A673 (cell line): ENCODE measurements at places on chromosomes 11 and 22. TPM values are rescaled to one million over a fixed set of nuclear protein-coding genes. Genes with fewer than 3 reads are reported as not detected.

DNA sequence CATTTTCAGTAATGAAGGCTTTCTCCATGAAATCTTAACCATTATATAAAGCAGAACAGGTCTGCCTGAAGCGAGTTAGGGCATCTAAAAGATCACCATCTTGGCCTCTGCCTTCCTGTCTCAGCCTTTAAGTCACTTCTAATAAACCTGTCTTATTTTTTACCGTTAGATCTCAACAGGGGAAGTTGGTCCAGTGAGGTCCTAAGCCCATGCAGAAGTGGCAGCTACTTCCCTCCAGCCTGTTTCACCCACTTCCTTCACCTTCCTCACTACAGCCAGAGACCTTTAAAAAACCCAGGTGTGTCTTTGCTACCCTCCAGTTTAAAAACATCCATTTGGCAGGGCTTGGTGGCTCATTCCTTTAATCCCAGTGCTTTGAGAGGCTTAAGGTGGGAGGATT is 14.1 kb upstream of the LIPT2 start:
- DNase-seq = no peak
- no peak overlapping the region for H3K27ac ChIP-seq
- H3K4me1 ChIP-seq = no peaks in the 10 kb centered on the region
- no peak overlapping the region for H3K4me3 ChIP-seq
- no peaks in the 10 kb centered on the region for H3K27me3 ChIP-seq

DNA sequence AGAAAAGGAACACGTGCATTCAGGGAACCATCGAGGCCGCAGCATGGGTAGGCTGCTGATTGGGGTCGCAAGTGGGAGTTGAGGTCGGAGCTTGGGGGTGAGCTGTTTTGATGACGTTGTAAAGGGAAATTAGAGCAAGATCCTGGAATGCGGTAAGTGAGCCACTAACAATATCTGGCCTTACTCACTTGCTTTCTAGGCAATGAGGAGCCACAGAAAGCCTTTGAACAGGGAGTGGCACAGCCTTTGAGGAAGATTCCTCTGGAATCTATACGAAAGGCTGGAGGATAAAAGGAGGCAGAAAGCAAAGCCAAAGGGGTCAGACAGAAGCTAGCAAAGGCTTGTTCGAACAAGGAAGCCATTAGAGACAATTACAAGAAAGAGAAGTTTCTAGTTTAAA is 197.5 kb downstream of the LARGE1 start:
- H3K27ac ChIP-seq = no peak overlapping the region
- H3K4me1 ChIP-seq = no peaks in the 10 kb centered on the region
- no peaks in the 10 kb centered on the region for H3K36me3 ChIP-seq
- H3K27me3 ChIP-seq = no peaks in the 10 kb centered on the region
- no peak for DNase-seq

DNA sequence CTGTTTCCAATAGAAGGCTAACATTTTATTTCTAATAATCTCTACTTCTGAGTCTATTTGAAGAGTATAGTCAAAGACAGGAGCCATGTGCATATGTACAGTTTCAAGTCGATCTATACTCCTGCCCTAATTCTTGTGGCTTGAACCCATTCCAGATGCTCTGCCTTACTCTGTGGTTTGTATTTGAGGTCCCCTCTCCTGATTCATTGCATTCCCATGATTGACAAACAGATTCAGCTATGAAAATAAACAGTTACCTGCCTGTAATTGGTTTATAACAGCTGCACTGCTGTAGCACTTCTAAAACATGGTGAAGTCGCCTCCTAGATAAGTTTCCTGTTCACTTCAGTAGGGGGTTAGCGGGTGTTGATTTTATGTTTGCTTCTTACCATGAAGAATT is 138.7 kb downstream of the SOX6 start:
- no peak overlapping the region for H3K27ac ChIP-seq
- peaks cover 10% of the 10 kb centered on the region for H3K4me1 ChIP-seq
- H3K4me3 ChIP-seq = no peak overlapping the region

- peak overlapping the region; percentile 55 for H3K27ac ChIP-seq
- no peak overlapping the region for H3K4me3 ChIP-seq
- no peaks in the 10 kb centered on the region for H3K4me1 ChIP-seq
- DNase-seq = no peak
Measured at GRCh38 chr22:29375398-29376076, 12.8 kb downstream of the AP1B1 start.

GRCh38 chr11:134939031-134939430 is 527.0 kb upstream of the B3GAT1 start:
- no peaks in the 10 kb centered on the region for H3K27me3 ChIP-seq
- no peak overlapping the region for H3K27ac ChIP-seq
- no peak overlapping the region for H3K4me3 ChIP-seq
- no peaks in the 10 kb centered on the region for H3K4me1 ChIP-seq

DNA sequence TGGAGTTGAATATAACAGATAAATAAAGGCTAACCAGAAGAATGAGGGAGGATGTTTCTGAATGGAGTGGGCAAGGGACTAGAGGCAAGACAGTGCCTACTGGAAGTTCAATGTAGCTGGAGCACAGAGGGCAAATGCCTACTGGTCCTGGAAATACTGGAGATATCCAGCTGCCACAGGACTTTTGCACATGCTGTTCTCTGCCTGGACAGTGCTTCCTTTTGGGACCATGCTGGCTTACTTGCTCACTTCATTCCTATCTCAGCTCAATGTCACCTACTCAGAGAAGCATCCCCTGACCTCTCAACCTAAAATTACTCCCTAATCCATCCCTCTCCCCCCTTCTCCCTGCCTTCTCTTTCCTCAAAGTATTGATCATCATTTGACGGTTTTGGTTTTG is 20.2 kb downstream of the RASD2 start:
- peaks cover 39% of the 10 kb centered on the region for H3K4me1 ChIP-seq
- no peak overlapping the region for H3K27ac ChIP-seq
- DNase-seq = no peak
- no peak overlapping the region for H3K4me3 ChIP-seq
- no peaks in the 10 kb centered on the region for H3K36me3 ChIP-seq

DNA sequence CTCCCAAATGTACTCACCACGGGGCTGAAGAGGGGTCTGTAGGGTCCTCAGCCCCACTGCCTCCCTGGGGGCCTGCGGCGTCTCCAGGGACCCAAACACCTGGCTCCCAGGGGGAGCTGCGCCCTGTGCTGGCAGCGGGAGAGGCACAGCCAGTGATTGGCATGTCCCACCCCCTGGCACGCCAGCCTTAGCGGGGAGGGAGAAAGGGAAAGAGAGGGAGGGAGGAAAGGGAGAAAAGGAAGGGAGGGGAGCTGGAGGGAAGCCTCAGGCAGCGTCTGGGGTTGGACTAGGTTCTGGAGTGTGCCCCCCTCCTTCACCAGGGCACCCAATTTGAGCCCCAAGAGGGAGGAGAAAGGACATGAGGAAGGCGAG is at the start of gene CHRM1:
TSS of gene CHRM1 (minus strand) at position 163 of the 372 bp plus-strand sequence. CDS start 10,263 bp downstream, outside the sequence.
- H3K27ac ChIP-seq = no peak within 1 kb of the TSS
- H3K4me3 ChIP-seq = no peak within 1 kb of the TSS
- peaks cover 25% of the 10 kb centered on the region for H3K4me1 ChIP-seq
- H3K27me3 ChIP-seq = no peaks in the 10 kb centered on the region

DNA sequence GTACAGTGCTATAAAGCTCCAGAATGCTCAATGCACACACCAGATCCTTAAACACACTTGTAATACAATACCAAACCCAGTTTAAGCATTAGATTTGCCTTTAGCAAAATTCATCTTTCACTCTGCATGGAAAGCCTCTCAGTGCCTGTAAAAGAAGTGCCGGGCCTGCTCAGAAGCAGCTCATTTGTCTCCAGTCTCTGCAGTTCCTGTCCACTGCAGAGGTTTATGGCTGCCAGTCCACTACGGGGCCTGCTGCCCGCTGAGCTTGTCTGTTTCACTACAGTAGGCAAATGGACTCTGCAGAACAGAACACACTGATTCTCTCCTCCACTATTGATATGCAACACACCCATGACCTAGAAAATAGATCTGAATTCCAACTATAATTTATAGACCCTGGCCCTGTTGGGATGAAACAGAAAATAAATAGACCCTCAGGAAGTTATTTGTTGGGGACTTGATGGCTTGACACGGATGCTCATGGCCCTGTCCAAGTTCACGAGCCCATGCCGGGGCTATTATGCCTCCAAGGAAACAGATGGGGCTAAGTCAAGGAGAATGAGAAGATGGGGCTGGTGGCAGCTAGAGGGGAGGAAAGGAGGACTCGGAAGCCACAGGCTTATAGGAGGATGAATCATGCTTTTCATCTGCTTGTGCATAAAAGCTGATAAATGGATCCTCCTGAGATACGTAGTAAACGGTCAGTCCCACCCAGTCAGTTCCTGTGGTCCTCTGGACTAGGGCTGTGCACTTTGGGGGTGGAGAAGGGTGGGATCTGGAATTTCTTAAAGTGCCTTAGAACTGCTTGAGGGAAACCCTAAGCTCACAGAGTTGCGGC is 416.8 kb upstream of the TENM4 start:
- no peaks in the 10 kb centered on the region for H3K36me3 ChIP-seq
- H3K27ac ChIP-seq = no peak overlapping the region
- no peak for DNase-seq
- no peak overlapping the region for H3K4me3 ChIP-seq

Gene HTR3A
- not detected in 2 replicates for total RNA-seq

Gene KDELR3
- 4.0 and 6.5 TPM in 2 replicates for total RNA-seq

Gene DDIAS
- 32.1 and 41.5 TPM in 2 replicates for total RNA-seq

Gene PAAF1
- 20.3 and 25.0 TPM in 2 replicates for total RNA-seq
